CD4-positive, alpha-beta T cell treated with Interleukin-2 at 100 ng/mL for 4 hours (primary cell): ENCODE measurements at places on chromosomes 7 and 10.

DNA sequence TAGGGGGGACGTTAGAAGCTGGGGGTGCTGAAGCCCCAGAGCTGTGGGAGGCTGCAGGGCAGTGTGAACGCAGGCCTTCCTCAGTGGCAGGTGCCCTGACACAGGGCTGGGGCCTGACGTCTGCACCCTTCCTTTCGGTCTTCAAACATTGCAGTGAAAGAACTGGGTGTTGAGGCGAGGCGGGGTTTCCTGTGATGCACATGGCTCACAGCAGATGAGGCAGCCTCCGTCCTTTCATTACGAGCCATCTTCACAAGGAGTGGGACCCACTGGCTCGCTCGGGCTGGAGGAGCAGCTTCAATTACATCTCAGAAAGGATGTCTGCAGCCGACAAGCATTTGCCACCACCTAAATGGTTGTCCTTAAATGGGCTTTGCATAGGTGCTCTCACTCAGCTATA is 180.3 kb upstream of the SHH start:
- DNase-seq, result no peak

DNA sequence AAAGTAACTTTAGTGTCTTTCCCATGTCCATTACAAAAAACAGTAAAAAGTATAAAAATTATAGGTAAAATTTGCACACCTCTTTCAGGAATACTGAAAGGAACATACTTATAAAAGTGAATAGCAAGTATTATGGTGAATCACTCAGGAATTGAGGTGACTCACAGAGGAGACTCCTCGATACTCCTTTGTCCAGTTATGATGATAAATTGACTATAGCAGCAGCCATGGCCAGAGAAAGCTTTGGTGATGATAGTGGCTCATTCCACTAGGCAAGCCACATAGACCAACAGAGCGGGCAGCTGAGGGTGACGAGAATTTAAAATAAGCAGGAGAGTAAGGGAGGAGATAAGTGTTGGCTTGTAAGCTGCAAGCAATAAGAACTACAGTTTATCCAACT is 1231.1 kb upstream of the CELF2 start:
- no peak for DNase-seq

DNA sequence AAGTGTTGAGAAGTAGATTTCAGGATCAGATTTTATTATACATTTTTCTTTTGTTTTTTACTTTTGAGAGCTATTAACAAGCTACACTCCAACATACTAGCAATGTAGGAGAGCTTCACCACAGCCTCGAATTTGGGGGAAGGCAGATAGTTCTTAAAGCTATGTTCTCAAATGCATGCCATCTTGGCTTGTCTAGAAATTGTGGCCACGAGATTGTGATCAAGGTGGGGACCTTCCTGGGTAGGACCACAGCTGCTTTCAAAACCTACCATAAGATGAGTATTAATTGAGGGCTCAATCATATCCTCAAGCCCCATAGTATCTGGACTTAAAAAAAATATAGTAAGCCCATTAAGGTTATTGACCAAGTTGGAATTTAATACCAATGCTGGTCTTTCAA is 27.9 kb upstream of the JAZF1 start:
- no peak for DNase-seq

GRCh38 chr10:97991871-97992270 is 38.5 kb downstream of the CRTAC1 start:
- no peak for DNase-seq

DNA sequence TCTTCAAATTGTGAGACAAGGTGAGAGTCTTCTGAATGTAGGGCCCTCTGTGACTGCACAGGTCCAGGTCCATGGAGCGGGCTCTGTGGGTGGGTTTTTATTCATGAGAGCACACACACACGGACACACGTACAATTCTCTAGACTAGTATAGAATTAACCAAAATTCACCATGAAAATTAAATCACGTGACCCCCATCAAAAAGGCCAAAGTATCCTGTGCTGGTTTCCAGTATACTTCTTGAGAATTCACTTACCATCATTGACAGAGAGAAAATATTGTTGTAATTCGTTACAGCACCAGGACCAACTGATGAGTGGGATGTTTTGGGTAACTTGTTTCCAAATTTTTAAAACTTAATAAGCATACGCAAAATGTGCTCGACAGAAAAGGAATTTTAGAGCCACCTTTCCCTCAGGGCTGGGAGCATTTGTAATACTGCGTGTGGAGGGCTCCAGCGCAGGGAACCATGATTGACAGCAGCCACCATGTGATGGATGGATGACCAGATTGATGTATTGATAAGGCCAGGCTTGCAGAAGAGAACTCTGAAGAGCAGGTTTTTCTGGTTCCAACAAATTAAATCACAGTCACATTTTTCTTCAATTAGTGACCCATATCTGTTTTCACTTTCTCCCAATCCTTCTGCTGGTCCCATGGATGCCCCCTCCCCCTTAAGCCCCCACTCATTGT is 14.9 kb upstream of the DNTT start:
- no peak for DNase-seq

GRCh38 chr10:15804109-15804508 is 56.2 kb downstream of the MINDY3 start:
- DNase-seq, result no peak

- DNase-seq, result no peak
These were observed 25.5 kb upstream of the HPS1 start for GRCh38 chr10:98472196-98472595.

DNA sequence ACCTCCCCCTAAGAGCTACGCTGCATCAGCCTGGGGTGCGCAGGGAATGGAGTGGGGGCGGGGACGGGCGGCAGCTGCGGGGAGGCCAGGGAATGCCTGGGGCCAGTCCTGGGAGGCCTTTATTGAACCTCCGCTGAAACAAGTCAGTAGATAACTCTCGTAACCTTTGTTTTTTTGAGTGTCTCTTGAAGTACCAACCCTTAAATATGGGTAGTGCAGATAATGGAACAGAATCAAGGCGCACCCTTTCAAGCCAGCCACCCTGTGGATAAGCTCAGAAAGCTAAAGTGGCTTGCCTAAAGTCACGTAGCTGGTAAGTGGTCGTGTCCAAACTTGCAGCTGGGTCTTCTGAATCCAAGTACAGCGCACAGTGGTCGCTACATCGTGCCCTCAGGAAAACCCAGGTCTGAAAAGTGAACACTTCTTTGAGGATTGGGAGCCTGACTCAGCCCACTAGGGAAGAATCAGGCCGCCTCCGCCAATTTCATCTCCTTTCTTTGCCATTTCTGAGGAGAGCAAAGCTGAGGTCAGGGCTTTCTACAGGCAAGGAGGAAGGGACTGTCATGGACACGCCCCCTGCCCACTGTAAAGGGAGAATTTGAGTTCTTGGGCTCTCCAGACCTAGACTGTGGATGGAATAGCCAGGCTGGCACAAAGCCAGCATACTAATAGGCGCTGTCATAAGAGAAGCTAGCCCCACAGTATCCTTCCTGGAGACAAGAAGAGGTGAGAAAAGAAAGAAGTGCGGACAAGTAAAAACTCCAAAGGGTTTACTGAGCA is 3.2 kb upstream of the EGR2 start:
- no peak for DNase-seq

DNA sequence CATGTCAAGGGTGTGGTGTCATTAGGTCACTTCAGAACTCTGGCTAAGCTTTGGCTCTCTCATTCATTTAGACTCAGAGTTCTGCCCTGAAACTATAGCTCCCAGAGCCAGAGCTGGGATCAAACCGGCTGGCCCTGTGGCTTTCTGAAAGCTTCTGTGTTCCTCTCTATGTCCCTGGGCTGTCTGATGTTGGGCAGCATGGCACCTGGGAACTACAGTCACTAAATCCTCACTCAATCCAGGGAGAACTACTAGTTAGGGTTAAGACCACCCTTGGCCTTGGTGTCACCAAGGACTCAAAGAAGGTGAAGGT is 13.2 kb downstream of the ATG9B start:
- DNase-seq, result peak; percentile 39

DNA sequence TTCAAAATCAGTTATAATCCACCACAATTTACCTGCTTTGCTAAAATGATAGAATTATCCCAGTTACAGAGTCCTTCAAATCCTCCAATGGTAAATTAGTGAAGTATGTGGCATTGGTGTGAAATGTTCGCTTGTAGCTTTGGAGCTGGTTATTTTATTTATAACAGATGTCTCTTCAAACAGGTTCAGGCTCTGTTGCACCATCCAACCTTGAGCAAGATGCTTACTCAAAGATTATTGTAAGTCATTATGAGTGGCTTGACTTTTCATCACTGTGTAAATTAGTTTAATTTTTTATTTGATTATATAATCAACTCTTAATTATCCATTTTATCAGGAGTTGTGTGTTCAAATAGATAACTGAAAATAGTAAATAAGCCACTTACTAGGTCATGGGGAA is 99.4 kb downstream of the BTRC start:
- DNase-seq, result no peak

DNA sequence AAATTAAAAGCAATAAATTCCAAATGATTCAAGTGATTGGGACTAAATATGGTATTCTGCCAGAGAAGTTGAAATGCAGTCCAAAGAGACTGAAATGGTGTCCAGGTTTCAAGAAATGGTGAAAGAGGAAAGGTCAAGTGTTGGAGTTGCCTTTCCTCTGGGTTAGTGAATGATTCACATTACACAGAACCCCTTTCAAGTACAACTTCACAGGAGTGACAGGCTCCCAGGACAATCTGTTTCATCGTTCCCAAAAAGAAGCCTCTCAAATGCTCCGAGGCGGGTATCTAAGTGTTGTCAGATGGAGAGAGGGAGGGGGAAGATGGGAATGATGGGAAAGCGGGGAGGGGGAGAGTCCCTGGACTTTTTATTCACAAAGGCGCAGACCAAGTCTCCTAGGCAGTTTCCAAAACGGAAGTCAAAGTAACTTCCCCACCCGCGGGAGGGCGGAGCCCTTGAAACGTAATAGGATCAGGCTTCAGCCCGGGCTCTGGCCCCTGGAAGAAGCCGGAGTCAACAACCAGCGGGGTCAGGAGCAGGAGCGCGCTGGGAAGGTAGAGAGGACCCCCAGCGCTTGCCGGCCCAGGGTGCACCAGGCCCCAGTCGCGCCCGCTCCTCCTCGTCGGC is 754 bp downstream of the SLC25A13 start:
- DNase-seq, result peak; percentile 37

- peak; percentile 91 for DNase-seq
These were observed 85.2 kb downstream of the RTKN2 start for GRCh38 chr10:62183442-62183841.

GRCh38 chr7:106313456-106313901 is 28.7 kb upstream of the NAMPT start:
- DNase-seq, result no peak

DNA sequence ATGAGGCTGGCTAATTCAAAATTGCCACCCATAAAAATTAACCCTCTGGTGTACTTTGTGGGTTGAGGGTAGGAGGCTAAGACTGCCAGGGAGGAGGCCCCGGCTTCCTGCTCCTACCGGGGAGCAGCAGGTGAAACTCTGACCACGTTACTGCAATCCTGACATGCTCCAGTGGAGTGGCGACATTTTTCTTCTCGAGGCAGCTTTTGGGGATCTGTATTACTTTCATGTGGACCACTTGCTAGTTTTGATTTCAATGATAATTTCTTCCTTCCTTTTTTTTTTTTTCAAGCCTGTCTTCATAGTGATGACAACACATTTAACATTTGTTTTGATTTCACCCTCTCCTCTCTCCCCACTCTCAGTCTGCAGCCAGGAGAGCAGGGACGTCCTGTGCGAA is 14.6 kb downstream of the GATA3 start:
- no peak for DNase-seq

DNA sequence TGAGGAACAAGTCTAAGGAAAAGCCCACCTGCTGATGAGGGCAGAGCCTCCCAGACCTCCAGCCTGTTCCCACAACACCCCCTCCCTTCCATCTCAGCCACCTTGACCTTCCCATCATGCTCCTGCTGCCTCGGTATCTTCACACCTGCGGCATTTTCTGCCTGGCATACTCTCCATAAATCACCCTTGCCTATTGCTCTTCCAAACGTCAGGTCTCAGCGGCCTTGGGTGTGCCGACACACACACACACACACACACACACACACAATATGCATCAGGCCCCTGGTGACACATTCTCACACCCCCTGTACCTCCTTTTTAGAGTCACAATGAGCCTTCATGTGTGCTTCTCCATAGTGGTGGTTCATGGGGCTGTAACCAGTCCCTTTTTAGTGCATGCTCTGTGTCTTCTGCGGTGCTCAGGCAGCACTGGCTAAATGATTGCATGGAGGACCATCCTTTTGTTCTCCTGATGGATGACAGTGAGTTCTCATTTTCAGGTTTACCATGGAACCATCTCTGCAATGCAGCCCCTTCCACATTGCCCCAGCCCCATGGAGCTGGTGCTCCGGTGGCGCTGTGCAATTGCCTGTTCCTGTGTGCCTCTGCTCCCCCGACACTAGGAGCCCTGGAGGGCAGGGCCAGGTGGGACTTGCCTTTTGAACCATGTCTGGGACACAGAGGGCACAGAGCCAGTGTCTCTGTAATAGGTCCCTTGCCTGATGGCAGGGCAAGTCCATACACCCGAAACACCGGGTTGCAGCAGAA is 4.5 kb downstream of the ADIRF start:
- no peak for DNase-seq

- peak; percentile 16 for DNase-seq
These were observed 36.7 kb upstream of the ABLIM1 start for GRCh38 chr10:114694752-114695151.

GRCh38 chr7:154433632-154434598 is 381.7 kb downstream of the DPP6 start:
- DNase-seq, result no peak
